ENCODE measurements at places on chromosomes 7 and 10.

DNA sequence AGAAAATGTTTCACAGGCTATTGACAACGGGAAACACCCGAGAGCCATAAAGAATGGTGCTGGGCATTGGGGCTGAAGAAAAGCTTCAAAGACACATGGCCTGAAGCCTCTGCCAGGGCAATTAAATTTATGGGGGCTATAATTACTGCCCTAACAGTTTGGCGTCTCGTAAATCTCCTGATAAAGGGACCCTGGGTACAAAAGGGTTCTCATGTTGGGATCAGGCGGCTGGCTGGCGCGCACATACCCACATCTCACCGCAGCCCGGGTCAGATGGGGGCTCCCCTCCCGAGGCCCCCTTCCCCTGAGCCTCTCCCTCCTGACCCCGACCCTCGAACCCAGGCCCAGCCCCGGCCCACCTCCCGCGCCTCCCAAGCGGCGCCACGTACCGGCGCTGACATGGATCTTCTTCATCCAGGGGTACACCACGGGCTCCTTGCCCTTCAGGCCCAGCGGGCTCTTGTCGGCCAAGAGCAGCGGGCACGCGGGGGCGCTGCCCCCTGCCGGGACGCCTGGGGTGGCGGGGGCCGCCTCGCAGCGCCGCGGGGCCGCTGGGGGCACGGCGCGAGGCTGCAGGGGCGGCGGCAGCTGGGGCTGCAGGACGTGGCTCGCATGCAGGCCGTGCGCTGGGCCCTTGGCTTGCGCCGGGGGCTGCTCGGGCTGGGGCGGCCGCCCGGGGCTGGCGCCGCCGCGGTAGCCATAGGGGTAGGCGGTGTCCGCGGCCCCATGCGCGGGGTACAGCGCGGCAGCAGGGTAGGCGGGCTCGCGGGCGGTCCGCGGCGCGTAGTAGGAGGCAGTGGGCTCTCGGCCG, 623 bp downstream of the HOXA4 start:
- no peak for DNase-seq

- DNase-seq, result no peak
These were observed 20.9 kb upstream of the MGMT start for GRCh38 chr10:129446183-129446581.

DNA sequence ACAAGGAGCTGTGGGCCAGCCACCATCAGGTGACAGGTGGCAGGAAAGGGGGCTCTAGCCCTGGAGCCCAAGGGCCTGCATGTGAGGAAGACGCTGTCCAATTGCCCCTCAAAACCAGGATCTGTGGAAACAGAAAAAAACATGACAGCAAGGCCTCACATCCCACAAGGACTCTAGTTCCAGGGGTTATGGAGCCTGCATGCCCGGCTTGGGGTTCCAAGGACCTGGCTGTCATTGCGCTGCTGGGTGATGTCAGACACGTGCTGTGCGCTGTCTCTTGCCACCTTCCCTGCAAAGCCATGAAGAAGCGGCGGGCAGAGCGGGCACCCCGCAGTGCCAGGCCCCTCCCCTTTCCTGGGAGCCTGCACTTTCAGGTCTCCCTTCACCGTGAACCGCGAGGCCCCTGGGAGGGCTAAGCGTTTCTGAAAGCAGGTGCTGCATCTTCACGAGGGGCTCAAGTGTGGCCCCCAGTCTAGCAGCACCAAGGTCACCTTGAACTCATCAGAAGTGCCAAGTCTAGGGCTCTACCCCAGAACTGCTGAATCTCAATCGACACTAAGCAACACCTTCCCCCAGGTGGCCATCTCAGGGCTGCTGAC, 15.1 kb upstream of the CRYGN start:
- DNase-seq, result no peak

GRCh38 chr10:101487399-101487798, 100.7 kb downstream of the POLL start:
- DNase-seq, result no peak

GRCh38 chr7:4102231-4102841, 579.8 kb upstream of the FOXK1 start:
- no peak for DNase-seq

DNA sequence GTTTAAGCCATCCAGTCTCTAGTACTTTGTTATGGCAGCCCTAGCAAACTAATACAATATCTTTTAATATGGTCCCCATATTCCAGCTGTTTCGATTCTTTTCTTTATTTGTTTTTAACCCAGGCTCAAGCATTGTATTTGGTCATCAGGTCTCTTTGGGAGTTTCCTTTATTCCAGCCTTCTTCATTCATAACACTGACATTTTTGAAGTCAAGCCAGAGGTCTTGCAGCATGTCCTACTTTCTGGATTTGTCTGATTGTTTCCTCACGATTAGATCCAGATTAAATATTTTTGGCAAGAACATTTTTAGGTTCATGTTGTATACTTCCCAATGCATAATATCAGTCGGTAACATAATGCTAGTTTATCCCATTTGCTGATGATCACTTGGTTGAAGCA, 11.8 kb downstream of the SLC25A13 start:
- DNase-seq, result no peak

DNA sequence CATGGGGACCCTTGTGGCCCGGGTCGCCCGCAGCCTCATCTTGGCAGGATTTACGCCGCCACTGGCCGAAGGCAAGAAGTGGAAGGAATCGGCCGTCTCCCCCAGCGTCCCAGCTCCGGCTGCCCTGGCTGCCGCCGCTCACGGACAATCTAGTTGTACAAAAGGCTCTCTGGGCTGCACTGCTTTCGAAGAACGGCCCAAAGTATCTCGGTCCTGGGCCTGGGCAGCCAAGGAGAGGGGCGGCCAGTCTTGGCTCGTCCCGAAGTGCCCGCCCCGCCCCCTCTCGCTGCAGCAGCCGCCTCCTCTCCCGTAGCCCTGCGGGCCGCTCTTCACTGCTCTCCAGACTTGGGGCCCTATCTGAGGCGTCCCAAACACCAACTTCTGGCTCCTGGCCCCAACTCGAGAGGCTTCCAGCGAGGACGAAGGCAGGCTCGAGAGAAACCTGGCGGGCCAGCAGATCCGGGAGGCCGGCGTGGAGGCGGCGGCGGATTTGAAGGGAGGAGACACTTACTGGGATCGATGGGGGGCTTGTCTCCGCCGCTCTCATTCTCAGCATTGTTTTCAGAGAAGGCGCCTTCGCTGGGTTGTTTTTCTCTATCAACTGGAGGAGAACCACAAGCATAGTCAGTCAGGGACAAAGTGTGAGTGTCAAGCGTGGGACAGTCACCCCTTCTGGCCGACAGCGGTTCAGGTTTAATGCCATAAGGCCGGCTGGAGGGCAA, 809 bp downstream of the HOXA9 start:
- no peak for DNase-seq

- peak; percentile 25 for DNase-seq
These were observed 82.5 kb downstream of the COBL start for GRCh38 chr7:51234139-51234538.

DNA sequence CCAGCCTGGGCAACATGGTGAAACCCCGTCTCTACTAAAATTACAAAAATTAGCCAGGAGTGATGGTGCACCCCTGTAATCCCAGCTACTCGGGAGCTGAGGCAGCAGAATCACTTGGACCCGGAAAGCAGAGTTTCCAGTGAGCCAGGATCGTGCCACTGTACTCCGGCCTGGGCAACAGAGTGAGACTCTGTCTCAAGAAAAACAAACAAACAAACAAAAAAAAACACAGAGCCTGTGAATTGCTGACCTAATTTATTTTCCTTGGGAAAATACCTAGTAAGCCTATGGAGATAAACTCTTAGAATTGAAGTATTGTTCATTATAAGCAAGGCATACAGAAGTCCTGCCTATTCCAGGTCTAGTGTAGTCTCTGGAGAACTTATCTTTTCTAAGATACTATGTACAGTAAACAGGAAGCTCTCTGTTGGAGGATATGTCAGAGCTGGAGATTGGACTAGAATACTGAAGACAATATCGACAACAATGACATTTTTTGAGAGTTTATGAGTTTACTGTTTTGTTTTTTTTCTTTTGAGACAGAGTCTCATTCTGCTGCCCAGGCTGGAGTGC, 14.9 kb downstream of the GTF2I start:
- DNase-seq, result no peak

Data from activated CD8-positive, alpha-beta memory T cell treated with anti-CD3 and anti-CD28 coated beads, Interleukin-2, amount 10 ng/mL, durations not matched to agents 7 days and 5 days (primary cell).